ENCODE measurements at places on chromosomes 2 and 18.

DNA sequence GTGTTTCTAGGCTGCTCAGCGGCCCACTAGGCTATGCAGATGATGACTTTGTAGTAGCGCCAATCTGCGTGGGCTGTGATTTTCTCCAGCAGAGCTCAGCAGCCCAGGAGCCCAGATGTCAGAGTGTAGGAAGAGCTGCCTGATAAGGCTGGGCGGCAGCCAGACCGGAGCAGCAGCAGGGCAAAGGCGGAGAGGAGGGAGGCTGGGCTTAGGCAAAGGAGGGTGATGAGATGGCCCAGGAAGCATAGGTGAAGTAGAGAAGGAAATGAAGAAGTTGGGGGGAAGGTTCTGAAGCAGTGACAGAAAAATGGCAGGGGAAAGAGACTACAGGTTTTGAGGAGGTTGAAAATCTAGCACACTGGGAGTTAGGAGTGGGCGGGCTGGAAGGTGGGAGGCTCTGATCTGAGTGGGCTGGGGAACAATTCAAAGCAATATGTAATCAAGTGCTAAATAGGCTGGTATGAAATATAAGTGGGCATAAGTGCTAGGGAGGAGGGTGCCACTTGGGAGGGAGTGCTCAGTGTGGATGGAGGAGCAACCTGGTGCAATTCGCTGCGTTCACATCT is 50.6 kb upstream of the STPG4 start:
- no peak for DNase-seq

GRCh38 chr18:34909637-34910364 is 131.4 kb upstream of the MAPRE2 start:
- DNase-seq, result no peak

DNA sequence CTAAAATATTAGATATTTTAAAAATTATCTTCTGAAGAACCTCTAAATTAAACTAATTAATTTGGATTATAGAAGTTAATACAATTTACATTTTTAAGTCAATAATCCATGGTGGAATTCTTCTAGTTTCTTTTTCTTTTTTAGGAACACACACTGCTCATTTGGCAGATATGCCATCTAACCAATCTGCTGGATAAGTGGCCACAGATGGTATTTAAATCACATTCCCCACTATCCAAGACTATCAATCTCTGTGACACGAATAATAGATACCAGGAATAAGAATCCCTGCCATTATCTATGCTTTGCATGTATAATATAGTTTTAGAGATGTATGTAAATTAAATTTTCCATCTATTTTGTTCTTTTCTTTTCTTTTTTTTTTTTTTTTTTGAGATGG is 58.5 kb downstream of the CABYR start:
- DNase-seq, result no peak

DNA sequence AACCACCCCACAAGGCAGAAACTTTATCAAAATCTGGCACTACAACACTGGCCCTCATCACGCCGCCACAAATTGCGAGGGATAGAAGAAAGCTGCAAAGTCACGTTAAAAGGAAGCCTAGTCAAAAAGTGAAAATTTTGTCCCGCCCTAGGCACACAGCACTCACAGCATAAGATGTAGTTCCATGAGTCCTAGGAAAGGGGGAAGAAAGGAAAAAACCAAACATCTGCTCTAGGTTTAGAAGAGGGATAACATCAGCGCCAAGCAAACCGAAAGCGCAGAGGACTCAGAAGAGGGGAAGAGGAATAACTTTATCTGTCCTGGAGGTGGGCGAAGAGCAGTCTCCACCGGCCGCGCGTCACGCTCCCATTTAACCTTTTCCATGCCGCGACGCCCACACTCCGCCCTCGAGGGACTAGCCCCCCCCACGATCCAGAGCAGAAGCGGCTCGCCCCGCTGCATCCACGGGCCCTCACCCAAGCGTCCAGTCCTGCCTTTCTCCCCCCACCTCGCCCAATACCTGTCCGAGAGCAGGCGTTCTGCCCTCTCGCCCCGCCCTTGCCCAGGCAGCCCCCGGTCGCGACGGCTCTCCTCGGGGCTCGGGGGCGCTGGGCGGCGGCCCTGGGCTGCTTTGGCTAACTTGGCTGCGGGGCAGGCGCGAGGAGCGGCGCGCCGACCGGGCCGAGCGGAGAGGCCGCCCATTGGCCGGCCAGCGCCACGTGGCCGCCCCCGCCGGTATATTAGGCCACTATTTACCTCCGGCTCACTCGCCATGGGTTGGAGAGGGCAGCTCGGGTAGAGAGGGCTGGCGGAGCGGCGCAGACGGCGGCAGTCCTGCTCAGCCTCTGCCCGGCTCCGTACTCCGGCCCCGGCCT is at the start of gene HOXD1:
TSS of gene HOXD1 (plus strand) at position 770 of the 875 bp plus-strand sequence. CDS start 134 bp downstream, outside the sequence.
- no peak for DNase-seq

- DNase-seq, result no peak
Observed at GRCh38 chr2:175396696-175397095, 215.2 kb upstream of the ATP5MC3 start.

DNA sequence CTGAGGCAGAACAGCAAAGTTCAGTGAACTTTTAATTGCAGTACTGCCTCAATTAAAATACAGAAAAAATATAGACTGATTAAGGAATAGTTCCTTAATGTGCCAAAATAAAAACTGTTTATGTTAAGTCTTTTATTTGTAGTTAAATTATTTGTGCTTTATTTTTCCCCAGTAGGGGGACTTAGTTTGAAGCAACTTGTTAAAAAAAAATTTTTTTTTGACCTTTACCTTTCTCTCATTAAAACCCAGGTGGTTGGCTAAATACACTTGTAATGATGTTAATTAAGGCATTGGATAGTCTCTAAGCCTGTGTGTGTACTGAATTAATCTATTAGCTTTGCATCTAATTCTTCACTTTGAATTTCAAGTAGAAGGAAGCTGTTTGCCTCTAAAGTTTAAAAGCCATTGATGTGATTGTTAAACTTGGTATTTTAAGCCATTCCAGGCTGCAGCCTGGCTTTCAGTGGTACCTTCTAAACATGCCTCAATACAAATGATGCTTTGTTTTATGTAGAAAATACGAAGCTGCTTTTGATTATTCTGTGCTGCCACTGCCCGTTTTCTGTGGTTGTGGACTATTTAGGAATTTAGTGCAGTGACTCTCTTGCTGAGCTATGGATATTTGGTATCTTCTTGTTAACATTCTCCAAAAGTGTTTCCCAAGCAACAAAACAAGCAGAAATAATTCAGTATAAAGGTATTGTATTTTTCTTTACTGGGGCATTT is 102.9 kb downstream of the TANC1 start:
- DNase-seq, result no peak

DNA sequence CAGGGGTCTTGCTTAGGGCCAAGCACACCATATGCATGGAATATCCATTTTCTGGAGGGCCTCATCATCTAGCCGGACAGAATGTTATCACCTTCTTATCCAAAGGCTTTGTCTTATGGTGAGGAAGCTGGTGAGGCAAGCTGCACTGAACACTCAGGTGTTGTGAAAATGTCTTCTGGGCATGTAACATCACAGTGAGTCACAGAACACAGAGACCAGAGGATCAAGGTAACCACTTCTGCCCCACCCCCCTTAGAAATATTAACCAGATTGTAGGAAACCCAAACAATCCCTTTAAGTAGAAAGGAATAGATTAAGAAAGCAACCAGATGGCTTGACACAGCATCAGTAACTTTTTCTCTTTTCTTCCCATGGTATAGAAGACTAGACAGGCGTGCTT is 51.1 kb downstream of the MYO5B start:
- no peak for DNase-seq
